Smooth muscle cell of trachea (primary cell): ENCODE measurements at places on chromosomes 7 and 10. TPM values are rescaled to one million over a fixed set of nuclear protein-coding genes. Genes with fewer than 3 reads are reported as not detected.

PRSS37 gene
- total RNA-seq = not detected in 2 replicates

CABCOCO1 gene
- 0.33 and 1.7 TPM in 2 replicates for total RNA-seq

IDI2 gene
- not detected in 2 replicates for total RNA-seq

SCIN gene
- total RNA-seq = under 0.01 TPM in 2 replicates

SLC29A4 gene
- total RNA-seq = 1.7 and 7.1 TPM in 2 replicates

HTR5A gene
- total RNA-seq = not detected in 2 replicates

AEBP1 gene
- 132 and 145 TPM in 2 replicates for total RNA-seq
